ENCODE measurements at places on chromosomes 7 and 10. TPM values are rescaled to one million over a fixed set of nuclear protein-coding genes. Genes with fewer than 3 reads are reported as not detected.

The SGPL1 gene
- 50.4 TPM for polyA plus RNA-seq

The VAX1 gene
- not detected for polyA plus RNA-seq

The CACNB2 gene
- 9.5 TPM for polyA plus RNA-seq

The PDE6C gene
- polyA plus RNA-seq: 1.3 TPM

The CDK14 gene
- polyA plus RNA-seq: 34.1 TPM

The DLX5 gene
- polyA plus RNA-seq: 13.0 TPM

The MGAM2 gene
- 0.18 TPM for polyA plus RNA-seq

The TAS2R39 gene
- polyA plus RNA-seq: not detected

The ZMIZ2 gene
- 47.0 TPM for polyA plus RNA-seq

The ANKRD61 gene
- polyA plus RNA-seq: 3.1 TPM

The CYP51A1 gene
- 41.7 TPM for polyA plus RNA-seq

The INHBA gene
- polyA plus RNA-seq: 1.3 TPM
